ENCODE measurements at places on chromosomes 6 and 20.

GRCh38 chr20:7308163-7308562 lies 540.7 kb downstream of the BMP2 start:
- DNase-seq = no peak

DNA sequence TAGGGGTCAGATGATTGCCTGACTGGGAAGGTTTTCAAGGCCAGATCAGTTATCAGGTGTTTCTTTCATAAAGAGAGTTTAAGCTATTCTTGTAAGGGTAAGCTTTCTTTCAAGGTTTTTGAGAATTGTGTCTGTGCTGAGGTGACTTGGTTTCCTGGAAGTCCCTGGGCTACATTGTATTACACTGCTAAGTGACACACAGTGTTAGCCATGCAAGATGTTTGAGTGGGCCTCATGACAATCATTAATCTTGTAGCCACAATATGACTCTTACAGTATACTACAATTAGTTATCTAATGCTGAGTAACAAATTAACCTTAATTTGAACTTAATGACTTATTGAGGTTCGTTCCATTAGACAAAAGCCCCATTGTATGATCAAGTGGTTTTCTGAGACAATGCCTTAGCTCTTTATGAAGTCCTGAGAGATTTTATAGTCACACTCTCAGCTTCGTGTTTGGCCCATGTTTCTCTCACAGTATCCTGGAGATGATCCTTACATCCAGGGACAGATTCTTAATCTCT lies 186.7 kb downstream of the RPS12 start:
- DNase-seq = no peak

DNA sequence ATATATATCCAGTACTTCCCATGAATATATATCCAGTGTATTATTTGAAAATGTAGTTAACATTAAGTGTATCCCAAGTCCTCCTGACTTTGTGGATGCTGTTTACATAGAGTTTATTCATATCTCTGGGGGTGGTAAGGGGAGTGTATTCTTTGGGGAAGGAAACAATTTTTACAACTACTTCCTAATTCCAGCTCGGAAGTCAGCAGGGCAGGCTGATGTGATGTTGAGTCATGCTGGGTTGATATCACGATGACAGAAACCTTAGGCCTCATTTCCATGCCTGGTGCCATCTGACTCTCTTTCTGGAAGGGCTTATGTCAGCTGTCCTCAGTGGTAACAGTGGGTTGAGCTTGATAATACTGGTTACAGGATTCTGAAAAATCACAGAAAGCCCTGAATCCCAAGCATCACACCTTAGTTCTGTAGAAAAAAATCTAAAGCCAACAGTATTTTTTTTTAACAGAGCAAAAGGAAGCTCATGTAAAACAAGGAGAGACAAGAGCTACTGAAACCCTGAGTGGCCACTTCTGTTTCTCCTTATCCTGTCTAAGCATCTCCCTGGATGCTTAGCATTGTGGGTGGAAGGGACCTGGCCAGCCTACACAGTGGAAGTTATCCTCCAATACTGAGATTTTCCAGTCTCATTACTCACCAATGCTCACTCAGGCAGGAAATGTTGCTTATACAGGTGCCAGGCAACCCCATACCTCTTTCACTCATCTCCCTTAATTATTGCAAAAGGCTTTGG lies 75.2 kb upstream of the IYD start:
- DNase-seq = no peak

DNA sequence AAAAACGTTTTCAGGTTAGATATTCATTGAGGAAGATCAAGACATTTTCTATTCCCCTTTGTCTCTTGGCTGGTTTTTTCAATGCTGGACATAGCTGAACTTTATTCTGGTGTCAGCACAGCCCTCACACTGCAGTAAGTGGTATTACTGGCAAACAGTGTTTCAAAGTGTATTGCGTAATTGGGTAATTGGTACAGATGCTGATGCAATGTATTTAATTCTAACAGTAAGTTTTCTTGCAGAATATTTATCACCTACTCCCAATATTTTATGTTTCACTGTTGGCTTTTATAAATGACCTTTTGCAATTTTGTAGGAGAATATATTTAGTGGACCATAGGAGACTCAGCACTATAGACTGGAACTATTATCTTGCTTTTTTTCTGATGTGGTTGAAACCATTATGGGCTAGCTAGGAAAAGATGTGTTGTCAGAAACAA lies 287.6 kb upstream of the SOX4 start:
- no peak for DNase-seq

DNA sequence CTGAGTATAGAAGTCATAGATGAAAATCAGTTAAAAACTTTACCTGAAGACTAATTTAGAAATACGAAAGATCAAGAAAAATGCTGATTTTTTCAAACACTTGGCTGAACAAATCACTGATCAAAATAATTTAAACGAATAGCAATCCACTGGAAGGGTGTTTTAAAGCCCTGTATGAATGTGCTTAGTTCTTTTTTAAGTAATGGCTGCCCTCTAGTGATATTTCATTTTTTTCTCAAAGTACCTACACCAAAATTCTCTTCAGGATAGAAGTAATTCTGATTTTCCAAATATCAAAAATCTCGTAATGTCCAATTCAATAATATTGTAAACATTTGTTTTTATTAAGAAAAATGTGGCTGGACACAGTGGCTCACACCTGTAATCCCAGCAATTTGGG lies 32.5 kb downstream of the AKAP7 start:
- DNase-seq = no peak

DNA sequence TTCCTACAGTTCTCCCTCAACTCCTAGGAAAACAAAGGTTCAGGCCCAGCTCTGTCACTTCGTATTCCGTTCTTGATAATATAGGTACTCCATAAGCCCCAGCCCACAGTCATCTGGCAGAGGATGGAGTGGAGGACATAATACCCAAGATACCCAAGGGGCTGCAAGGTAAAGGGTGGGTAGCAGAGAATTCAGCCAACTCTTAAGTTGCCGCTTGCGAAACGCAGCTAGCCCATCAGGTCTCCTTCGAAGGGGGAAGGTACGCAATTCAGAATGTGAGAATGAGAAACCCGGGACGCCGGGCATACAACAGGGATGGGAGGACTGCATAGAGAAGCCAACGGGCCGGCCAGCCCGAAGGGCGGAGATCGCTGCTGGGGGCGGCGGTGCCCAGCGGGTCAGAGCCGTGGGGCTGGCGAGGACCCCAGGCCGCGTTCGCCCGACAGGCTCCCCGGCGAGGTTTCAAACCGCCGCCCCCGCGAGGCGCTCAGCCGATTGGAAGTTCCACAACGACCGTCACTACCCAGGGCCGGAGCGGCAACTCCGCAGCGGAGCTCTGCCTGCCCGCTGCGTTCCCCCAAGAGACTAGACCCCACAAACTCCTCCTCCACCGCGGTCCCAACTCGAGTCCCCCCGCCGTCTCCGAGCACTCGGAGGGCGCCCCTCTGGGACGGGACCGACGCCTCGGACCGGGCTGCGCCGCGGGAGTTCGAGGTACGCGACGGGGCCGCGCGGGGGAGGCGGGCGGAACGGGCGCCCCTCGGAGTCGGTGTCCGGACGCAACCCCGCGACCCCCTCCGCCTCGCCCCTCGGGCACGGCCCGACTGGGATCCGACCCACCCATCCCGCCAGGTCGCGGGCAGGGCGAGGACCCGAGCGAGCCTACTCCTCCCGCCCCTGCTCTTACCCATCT lies 911 bp downstream of the CDK19 start:
- DNase-seq = no peak

DNA sequence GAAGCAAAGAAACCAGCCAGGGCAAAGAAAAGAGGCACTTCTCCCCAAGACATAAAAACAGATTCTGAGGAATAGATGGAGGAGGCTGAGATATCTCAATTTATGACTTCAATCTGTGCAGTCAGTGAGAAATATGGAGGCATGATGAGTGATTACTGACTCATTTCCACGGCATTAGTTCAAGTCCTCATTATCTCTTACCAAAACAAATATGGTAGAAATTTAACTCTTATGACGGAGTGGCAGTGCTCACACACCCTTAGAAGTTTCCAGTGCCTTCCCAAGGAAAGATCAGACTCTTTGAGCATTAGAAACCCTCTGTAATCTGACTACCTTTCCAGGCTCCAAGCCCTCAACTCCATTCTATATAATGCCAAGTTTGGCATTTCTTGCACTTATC lies 364.1 kb downstream of the ARHGAP18 start:
- DNase-seq = no peak

GRCh38 chr20:37327748-37328147 lies 18.2 kb upstream of the SRC start:
- DNase-seq = no peak

DNA sequence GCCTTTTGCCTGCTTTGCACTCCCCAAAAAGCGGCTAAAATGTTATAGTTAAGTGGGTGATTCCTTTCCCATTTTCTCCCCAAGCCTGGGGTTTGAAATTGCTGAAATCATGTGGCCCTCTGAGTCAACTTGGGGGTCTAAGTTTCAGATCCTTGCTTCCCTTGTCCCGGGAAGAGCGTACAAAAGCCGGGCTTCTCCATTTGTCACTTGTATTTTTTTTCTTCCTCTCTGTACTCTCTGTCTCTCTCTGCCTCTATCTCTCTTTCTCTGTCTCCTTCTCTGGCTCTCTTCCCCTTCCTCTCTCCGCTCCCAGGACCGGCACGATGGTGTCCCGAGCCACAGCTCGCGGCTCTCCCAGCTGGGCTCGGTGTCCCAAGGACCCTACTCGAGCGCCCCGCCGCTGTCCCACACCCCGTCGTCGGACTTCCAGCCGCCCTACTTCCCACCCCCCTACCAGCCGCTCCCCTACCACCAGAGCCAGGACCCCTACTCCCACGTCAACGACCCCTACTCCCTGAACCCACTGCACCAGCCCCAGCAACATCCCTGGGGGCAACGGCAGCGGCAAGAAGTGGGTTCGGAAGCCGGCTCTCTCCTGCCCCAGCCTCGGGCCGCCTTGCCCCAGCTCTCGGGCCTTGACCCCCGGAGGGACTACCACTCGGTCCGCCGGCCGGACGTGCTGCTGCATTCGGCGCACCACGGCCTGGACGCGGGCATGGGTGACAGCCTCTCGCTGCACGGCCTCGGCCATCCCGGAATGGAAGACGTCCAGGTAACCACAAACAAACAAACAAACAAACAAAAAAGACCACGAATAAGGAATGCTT lies 4.6 kb downstream of the TFAP2B start:
- DNase-seq = no peak

DNA sequence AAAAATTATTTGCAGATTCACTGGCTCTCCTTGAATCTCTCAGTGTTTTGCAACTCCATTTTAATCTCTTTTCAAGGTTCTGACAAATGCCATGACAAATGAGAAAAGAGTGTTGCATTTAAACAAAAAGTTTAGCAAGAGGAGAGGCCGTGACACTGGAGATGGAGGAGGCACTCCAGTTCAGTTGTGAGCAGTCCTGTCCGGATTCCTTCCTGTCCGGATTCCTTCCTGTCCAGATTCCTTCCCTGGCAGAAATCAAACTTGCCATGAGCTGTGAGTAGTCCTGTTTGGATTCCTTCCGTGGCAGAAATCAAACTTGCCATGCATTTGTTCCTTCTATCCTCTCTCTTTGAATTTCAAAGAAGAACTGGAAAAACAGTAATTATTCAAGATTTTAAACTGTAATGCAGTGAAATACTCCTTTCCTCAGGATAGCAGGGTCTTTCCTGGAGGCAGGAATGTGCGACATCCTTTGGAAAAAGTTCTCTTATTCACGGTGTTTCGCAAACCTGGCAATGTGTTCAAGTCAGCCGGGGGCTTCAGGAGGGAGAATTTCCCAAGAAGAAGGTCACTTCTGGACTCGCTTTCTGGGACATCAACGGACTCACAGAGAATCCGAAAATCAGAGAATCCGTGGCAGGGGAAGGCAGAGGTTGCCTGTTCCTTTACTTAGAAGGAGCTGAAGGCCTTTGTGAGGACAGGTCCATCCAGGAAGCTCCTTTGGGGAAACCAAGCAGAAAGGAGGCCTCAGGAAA lies 48.7 kb upstream of the DACT2 start:
- DNase-seq = no peak

- DNase-seq = no peak
Measured at GRCh38 chr6:39195792-39196385, 33.4 kb downstream of the KCNK5 start.

DNA sequence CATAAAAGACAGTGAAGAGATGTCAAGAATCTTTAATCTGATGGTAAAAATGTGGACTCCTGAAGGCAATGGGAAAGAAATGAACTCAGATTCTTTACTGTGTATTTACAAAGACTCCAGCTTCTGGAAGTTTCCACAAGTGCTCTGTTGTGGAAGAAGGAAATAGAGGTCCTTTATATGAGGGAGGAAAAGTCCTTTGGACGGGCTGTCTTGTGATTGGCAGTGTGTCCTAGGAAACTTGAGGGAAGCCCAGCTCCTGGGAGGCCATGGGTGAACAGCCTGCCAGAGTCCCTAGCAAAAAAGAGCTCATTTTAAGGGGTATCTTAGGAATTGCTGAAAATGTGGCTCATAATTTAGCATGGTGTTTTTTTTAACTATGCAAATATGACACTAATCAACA lies 92.0 kb downstream of the RNASET2 start:
- DNase-seq = no peak

GRCh38 chr6:43268782-43269272 lies 25.5 kb downstream of the TTBK1 start:
- DNase-seq = no peak

GRCh38 chr20:62339647-62340062 lies 27.5 kb downstream of the LAMA5 start:
- DNase-seq = no peak

GRCh38 chr20:44489931-44490330 lies 14.3 kb downstream of the TTPAL start:
- no peak for DNase-seq

DNA sequence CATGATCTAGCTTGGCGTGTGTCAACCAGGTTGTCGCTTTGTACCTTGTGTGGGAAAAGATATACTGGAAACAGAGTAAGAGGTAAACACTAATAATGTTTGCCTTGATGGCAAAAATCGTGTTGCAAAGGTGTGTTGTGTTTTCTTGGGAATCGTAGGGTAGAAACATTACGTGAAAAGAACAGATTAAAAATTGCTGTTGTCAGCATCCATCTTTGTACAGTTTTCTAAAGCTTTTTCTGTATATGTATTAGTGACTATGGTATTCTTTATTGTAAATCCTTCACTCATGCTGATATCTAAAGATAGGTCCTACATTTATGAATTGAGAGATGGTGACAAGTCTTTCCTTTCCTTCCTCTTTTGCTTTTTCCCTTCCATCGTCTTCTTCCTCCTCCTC lies 116.9 kb downstream of the RPS12 start:
- DNase-seq = no peak

GRCh38 chr6:62614442-62614841 lies 328.4 kb upstream of the KHDRBS2 start:
- DNase-seq = no peak

- no peak for DNase-seq
Measured at GRCh38 chr6:31969712-31970603, 2.0 kb downstream of the DXO start.

- no peak for DNase-seq
Measured at GRCh38 chr6:36969240-36969691, 14.7 kb downstream of the PI16 start.

- no peak for DNase-seq
Measured at GRCh38 chr6:31622684-31623091, 2.2 kb downstream of the PRRC2A start.

GRCh38 chr6:80641591-80641990 lies 535.1 kb downstream of the BCKDHB start:
- no peak for DNase-seq

Data from stimulated activated CD8-positive, alpha-beta memory T cell treated with anti-CD3 and anti-CD28 coated beads, Interleukin-4, amount 100 ng/mL, for 1 hour (primary cell).